Fibroblast of villous mesenchyme (primary cell): ENCODE measurements at places on chromosomes 12 and 14. TPM values are rescaled to one million over a fixed set of nuclear protein-coding genes. Genes with fewer than 3 reads are reported as not detected.

NT5DC3 gene
- 12.2 and 22.9 TPM in 2 replicates for total RNA-seq

VASH1 gene
- 3.9 and 5.8 TPM in 2 replicates for total RNA-seq

PCED1B gene
- total RNA-seq, result 1.7 and 3.2 TPM in 2 replicates

AMDHD1 gene
- total RNA-seq, result not detected in 2 replicates

PRIMA1 gene
- total RNA-seq, result not detected in 2 replicates

GLIPR1L2 gene
- total RNA-seq, result 0.32 and 0.43 TPM in 2 replicates

SLCO1B1 gene
- not detected in 2 replicates for total RNA-seq

PLEKHH1 gene
- 0.43 and 0.64 TPM in 2 replicates for total RNA-seq

NPAS3 gene
- total RNA-seq, result 0.86 and 0.97 TPM in 2 replicates

RNU4-1 gene
- total RNA-seq, result under 0.01 TPM in 2 replicates

ADAM21 gene
- under 0.01 and 0.43 TPM in 2 replicates for total RNA-seq

MMP17 gene
- total RNA-seq, result 8.6 and 13.9 TPM in 2 replicates

OR6C2 gene
- total RNA-seq, result not detected in 2 replicates

AREL1 gene
- 39.0 and 44.5 TPM in 2 replicates for total RNA-seq

PAPLN gene
- 1.6 and 4.3 TPM in 2 replicates for total RNA-seq

RPGRIP1 gene
- total RNA-seq, result under 0.01 TPM in 1 of 2 replicates, not detected in the other

KRT2 gene
- not detected in 2 replicates for total RNA-seq

ACSM4 gene
- total RNA-seq, result not detected in 2 replicates

ANKS1B gene
- 0.64 and 0.86 TPM in 2 replicates for total RNA-seq

TEX52 gene
- total RNA-seq, result not detected in 2 replicates

EMP1 gene
- 52.2 and 75.6 TPM in 2 replicates for total RNA-seq

CCDC175 gene
- not detected in 2 replicates for total RNA-seq

CLMN gene
- total RNA-seq, result under 0.01 and 0.43 TPM in 2 replicates

RILPL1 gene
- total RNA-seq, result 10.6 and 13.4 TPM in 2 replicates

C12orf42 gene
- not detected in 2 replicates for total RNA-seq

LRFN5 gene
- 0.97 and 1.7 TPM in 2 replicates for total RNA-seq

STYK1 gene
- under 0.01 and 0.86 TPM in 2 replicates for total RNA-seq

TDG gene
- total RNA-seq, result 29.0 and 45.8 TPM in 2 replicates

MGST1 gene
- total RNA-seq, result 92.8 and 169 TPM in 2 replicates

KRT74 gene
- not detected in 2 replicates for total RNA-seq

TBX3 gene
- total RNA-seq, result 109 and 114 TPM in 2 replicates

PROX2 gene
- total RNA-seq, result under 0.01 TPM in 1 of 2 replicates, not detected in the other

KCNC2 gene
- total RNA-seq, result 0.43 TPM in 1 of 2 replicates, not detected in the other

UBE2N gene
- total RNA-seq, result 91.8 and 104 TPM in 2 replicates

NTF3 gene
- total RNA-seq, result 2.2 and 7.4 TPM in 2 replicates

TBPL2 gene
- not detected in 2 replicates for total RNA-seq

ABCC9 gene
- 7.4 and 12.1 TPM in 2 replicates for total RNA-seq

PMCH gene
- not detected in 2 replicates for total RNA-seq

WNT1 gene
- not detected in 2 replicates for total RNA-seq

PLEKHG7 gene
- not detected in 2 replicates for total RNA-seq

CORO1C gene
- total RNA-seq, result 433 and 457 TPM in 2 replicates

SLC5A8 gene
- total RNA-seq, result not detected in 2 replicates

TAC3 gene
- 0.43 TPM in 1 of 2 replicates, not detected in the other for total RNA-seq

SLC17A8 gene
- total RNA-seq, result not detected in 2 replicates

SP7 gene
- not detected in 2 replicates for total RNA-seq
